Fibroblast of skin of right quadriceps (primary cell): ENCODE measurements at places on chromosomes 1 and 21.

GRCh38 chr1:180167021-180167701 lies 12.5 kb downstream of the QSOX1 start:
- DNase-seq: no peak

DNA sequence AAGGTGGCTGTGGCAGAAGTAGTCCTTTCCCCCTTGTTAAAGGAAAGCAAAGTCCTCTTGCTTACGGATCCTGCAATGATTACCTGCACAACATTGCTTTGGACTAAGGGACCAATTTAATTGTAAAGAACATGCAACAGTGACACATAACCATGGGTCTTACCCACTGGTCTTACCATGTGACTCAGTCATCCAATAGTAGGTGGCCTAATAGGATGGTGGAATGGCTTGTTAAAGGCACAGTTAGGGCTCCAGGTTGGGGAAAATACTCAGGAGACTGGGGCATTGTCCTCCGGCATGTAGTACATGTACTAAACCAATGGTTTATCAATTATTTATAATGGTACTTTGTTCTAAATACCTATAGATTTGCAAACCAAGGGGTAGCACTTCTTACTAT lies 2.1 kb upstream of the YIPF1 start:
- no peak for DNase-seq

DNA sequence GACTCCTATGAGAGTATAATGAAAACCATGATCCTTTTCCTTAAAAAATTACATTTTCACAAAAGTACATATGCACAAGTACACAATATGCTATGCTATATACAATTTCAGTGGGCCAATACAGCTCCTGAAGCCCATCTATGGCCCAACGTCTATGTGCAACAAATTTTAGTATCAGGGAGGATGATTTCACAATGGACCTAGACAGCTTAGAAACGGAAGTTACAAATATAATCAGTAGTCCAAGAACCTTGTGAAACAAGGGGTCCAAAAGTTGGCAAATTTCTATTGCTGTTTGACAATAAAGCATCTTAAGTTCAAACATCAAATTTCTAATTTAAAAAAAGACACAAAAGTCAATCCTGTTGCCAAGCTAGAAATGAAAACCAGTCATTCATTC lies 87.0 kb downstream of the DPYD start:
- DNase-seq: no peak

GRCh38 chr21:44530221-44530902 lies 9.6 kb downstream of the KRTAP10-1 start:
- no peak for DNase-seq

DNA sequence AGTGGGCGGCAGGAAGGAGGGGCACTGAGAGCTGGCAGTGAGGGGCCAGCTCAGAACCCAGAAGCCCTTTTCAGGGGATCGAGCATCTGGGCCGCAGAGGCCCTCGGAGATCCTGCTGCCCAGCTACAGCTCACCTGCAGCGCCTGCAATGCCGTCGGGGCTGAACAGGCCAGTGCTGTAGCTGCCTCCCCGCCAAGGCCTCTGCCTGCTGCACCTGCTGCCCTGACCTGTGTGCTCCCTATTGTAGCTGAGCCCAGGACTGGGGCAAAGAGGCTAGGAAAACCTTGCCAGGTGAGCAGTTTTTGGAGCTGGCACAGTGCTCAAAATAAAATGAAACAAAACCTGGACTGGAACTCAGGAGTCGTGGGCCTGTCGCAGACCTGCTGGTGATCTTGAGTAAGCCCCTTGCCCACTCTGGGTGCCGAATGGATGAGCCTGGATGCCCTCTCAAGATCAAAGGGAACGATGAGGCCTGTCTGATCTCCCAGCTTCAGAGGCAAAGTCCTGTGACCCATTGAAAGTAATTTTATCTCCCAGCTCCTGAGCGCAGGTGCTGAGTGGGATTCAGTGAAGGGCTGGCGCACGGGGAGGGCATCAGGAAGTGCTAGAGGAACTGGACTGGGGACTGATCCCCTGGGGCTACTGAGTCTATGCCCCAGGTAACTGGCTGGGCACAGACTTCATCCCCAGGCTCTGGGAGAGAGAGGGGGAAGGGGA lies 154.6 kb downstream of the FOXD2 start:
- no peak for DNase-seq

DNA sequence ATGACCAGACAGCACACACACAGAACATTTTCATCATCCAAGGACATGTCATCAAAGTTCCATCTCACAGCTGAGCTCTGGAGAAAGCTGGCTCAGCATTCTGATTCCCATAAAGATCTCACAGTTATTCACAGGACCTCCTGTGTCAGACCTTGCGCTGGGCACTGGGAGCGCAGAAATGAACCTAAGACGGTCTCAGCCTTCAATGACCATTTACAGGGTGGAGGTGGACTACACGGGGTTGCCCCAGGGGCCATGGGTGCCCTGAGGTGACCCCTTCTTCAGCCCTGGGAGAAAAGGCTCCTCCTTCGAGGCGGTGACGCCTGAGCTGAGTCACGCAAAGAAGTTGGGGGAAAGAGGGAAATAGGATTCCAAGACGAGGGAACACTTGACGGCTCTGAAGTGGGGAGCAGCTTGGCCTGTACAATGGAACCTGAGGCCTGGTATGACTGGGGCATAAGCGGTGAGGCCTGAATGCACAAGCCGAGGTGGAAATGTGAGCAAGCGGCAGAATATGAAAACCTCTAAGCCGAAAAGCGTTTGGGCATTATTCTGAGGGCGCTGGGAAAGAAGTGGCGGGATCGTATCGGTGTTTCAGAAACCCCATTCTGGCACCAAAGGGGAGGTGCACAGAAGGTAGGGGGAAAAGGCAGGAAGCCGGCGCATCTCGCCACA lies 797 bp downstream of the CC2D1B start:
- peak; percentile 75 for DNase-seq

DNA sequence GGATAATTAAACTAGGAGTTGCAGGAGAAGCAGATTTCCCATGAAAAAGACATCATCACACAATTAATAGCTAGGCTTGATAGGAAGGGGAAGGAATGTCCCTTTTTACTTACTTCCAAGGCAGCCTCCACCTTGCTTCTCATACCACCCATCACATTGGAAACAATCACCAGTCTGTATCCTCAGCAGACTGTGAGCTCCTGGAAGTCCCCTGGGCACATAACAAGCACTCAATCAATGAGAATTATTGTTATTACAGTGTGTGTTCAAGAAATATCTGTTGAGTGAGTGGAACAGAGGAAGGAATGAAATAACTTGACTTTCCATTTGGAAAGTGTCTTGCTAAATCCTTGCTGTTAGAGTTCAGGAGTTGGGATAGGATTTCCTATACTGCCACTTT lies 36.2 kb downstream of the HIVEP3 start:
- no peak for DNase-seq
